ENCODE measurements at places on chromosomes 2 and 18.

DNA sequence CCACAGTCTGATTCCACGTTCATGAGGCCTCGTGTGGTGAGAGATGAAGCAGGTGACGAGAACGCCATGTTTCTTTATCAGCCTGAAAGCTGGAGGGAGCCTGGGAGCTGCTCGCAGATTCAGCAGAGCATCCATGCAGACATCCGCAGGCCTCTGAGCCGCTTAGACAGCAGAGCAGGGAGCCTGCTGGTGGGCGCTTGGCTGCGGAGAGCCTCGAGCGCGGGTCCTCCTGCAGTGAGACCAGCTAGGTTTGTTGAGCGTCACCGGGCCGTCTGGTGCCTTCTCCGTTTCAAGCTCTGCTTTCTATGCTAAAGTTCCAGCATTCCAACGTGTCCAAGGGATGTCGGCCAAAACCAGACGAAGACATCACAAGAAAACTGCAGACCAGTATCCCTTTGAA lies 27.6 kb downstream of the CTDP1 start:
- DNase-seq, result no peak

DNA sequence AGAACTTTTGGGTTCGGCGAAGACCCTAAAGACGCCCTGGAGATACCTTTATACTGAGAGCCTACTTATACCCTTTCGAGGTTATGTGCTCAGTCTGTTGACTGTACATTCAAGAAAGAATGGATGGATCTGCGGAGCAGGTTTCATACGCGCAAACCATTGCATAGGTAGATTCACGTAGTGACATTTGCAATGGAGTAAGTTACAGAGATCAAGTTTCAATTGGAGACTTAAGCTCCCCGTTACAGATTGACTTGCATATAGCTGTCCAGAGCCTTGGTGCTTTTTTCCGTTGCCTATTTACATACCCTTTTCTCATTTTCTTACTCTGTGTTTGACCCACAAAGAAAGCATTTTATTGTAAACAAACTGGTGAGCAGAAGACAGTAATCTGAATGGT lies 923 bp downstream of the PSMD1 start:
- no peak for DNase-seq

DNA sequence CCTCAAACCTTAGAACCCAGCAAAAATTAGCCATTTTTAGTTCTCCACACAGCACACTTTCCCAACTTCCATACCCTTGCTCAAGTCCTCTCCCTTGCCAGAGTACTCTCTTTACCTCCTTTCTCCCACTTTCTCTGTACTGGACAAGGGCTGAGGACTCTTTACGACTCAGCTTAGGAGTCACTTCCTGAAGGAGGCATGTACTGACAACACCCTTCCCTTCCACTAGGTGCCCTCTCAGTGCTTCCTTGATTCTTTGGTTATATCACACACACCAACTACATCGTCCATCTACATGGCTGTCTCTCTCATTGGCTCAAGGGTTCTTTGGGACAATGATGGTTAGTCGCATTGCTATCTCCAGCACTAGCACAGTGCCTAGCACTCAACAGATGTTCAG lies 5.2 kb upstream of the C18orf63 start:
- DNase-seq, result no peak

DNA sequence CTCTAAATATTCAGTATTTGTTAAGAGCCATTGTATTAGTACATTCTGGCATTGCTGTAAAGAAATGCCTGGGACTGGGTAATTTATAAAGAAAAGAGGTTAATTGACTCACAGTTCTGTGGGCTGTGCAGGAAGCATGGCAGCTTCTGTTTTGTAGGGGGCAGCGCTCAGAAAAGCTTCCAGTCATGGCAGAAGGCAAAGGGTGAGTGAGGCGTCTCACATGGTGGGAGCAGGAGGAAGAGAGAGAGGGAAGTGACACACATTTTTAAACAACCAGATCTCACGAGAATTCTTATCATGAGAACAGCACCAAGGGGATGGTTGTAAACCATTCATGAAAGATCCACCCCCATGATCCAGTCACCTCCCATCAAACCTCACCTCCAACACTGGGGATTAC lies 13.8 kb upstream of the CCDC102B start:
- no peak for DNase-seq

DNA sequence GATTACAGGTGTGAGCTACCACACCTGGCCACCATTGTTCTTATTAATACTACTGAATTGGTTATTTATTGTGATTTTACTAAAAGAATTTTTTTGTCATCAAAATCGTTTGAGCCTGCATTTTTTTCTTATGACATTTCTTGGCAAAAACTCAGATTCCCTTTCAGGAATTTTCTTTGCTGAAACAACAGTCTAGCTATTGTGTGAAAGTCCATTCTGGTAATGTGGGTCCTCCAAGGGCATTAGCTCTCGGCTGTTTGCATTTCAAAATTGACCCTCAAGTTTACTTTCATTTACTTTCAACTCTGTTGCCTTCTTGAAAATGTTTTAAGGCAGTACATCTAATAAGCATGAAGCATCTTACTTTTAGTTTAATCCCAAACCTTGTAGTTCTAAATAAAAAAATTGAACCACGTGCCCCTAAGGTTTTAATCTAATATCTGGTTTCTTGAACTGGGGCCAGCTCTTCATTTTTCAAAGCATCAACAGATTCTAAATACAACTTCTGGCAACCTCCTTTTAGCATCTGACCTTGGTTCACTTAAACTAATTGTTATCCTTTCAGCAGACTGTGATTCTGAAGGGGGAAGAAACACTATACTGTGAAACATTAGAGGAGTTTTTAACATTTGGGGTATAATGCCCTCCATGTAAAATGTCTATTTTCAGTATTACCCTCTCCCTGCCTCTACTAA lies 325.2 kb upstream of the RAB12 start:
- peak; percentile 41 for DNase-seq

DNA sequence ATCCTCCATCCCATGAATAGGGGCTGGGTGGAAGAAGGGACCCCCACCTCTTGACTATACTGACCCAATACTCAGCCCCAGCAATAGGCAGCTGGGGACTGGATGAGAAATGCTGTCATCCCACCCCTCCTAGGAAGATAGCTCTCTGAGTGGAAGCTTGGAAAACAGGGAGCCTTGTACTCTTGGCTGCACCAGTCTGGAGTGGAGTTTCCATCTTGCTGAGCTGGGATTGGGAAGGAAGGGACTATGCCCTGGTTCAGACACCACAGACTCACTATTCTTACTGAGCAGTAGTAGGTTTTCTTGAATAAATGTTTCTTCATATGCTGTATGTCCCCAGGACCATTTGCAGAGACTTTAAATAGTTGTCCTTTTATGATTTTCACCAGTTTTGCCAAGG lies 7.4 kb downstream of the DCAF17 start:
- no peak for DNase-seq

GRCh38 chr2:107681936-107682335 lies 144.8 kb upstream of the RGPD4 start:
- DNase-seq, result no peak

- DNase-seq, result peak; percentile 18
These were observed 53.6 kb upstream of the RNF152 start for GRCh38 chr18:61946449-61946848.

DNA sequence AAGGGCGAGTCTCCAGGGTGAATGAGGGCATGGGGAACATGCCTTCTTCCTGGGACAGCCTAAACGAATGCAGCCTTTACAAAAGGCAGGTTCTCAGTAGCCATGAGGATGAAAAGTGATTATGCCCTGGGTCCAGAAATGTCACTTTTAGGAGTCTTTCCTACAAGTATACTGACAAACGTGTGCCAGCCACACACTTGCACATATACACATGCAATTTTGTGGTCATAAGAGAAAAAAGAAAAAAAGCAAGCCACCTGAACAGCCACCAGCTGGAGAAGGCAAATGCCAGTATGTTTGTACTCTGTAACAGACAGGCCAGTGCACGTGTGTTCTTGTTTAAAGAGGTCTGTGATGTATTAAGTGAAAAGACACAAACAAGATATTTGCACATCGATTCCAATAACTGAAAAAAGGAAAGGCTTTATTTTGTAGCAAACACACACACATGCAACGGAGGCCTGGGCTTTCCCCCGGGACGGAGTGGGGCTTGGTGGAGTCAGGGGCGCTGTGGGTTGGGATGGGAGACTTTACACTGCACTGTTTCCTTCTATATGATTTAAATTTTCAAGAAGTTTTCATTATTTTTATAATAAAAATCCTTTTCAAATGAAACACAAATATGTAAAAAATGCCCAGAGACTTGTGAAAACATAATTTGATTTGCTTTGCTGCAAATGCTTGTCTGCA lies 108.4 kb downstream of the FAM210A start:
- DNase-seq, result no peak

GRCh38 chr2:62404913-62405312 lies 101.1 kb downstream of the TMEM17 start:
- no peak for DNase-seq

GRCh38 chr2:172427990-172428831 lies 825 bp downstream of the ITGA6 start:
- DNase-seq, result no peak

DNA sequence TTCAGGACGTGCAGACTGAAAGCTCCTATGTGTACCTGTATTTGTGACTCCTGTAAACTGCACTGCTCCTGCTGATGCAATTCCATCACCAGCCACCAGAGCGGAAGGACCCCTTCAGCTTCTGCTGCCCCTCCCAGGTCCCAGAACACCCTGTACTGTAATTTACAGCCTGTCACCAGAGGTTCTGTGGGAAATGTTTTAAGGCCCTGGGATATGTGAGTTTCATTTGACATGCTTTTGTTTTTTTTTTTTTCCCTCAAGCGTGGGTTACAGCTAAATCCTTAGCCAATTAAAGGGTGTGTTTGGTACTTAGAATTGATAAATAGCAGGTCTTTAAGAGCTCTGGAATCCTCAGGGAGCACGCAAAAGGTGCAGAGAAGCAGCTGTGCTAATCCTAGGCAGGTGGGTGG lies 79.4 kb downstream of the KCTD1 start:
- DNase-seq, result no peak

GRCh38 chr2:29260142-29260772 lies 145.0 kb downstream of the CLIP4 start:
- DNase-seq, result peak; percentile 5

DNA sequence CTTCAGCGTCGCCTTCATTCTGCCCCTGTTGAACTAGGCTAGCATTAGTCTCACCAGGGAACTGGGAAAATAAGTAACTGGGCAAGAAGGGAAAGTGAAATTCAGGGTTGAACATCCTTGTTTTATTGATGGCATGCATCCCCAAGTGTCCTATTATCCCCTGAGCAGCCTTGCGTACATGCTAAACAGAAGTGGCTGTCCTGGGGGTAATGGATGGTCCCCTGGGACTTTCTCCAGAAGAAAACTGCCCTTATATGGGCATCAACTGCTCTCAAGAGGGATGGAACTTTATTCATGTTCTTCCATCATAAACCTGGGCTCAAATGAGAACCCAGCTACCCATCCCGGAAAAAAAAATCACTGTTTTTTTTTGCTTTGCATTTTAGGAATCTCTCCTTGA lies 11.8 kb upstream of the SMIM21 start:
- no peak for DNase-seq

- DNase-seq, result peak; percentile 73
These were observed 14.3 kb downstream of the HTR2B start for GRCh38 chr2:231110551-231110950.

DNA sequence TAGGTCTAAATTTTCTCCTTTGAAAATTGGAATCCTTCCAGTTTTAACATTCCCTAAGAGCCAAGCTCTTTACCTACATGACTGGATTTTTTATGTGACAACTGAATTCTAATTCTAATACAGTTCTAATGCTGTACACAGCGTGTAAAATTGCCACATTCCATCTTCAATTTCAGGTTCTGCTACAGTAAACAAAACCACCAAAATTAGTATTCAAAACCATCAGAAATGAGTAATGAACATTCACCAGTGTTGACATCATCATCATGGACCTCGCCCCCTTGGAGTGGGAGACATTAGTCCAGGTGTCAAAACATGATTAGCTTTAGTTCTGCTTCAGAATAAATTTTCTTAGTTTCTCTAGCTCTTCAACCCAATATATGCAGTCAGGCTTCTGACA lies 133.6 kb downstream of the MBD2 start:
- no peak for DNase-seq

Measured in fibroblast of the conjunctiva (primary cell).